ENCODE measurements at places on chromosomes 12 and 14.

- DNase-seq: no peak
Measured at GRCh38 chr14:75077794-75078193, 8.4 kb downstream of the ZC2HC1C start.

DNA sequence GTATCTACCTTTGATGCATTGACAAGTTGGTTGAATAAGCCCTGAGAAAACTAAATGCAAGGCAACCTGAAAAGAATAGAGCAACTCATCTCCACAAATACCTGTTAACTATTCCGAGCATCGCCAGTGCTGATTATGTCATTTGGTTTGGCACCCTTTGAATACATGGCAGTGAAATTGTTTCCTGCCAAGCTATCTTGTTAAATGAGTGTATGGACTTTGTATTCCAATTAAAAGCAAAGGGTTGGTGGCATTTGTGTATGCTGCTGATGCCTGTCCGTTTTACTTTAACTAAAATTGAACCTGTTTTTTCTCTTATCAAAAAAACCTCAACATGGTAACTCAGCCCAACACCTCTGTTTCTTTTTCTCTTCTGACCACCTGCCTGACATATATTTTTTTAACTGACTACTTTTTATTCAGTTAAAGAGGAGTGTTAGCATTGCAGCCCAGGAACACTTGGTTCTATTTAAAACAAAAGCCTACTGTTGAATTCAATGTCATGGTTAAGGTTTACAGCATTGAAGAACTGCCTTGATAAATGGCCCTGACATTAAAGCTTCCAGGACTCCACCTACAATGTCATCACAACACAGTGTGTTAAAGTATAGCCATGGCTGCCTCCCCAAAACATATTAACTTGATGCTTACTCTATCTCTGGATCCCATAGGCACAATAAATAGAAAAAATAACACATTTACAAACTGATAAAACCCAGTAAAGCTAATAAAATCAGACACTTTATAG, 838.3 kb upstream of the NOVA1 start:
- DNase-seq: no peak

- no peak for DNase-seq
Measured at GRCh38 chr14:100388103-100389054, 65.2 kb downstream of the SLC25A47 start.

DNA sequence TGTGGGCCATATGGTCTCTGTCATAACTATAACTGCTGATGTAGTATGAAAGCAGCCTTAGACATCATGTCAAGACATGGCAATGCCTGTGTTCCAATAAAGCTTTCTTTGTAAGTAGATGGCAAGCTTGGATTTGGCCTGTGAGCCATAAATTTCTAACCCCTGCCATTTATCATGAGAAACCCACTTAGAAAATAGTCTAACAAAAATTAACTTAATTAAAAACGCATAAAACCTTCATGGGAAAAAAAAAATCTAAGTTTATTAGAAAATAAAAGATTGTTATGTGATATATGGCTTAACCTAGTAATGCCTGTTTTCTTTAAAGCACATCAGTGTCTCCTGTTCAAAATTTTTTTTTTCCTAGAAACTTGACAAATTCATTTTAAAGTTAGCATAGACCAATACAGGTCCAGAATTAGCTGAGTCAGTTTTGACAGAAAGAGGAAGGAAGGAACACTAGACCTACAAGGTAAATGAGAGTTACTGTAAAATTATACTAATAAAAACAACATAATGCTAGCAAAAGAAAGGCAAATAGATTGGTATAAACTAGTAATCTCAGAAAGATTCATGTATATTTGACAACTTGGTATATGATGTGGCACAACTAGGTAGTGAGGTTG, 68.2 kb downstream of the USP15 start:
- DNase-seq: no peak

DNA sequence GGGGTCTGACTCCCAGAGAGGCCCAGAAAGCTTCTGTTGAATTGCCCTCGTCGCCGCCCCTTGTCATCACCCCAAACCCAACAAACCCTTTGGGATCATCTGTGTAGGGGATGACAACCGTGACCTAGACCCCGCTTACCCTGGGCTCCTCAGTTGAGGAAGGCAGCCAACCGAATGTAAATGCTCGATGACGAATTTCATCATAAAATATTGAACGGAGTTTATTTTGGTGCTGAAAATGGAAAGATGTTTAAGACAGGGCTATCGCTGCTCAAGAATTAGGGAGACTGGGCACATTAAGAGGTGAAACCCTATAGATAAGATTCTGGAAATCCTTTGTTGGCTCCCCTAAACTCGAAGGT, 512 bp downstream of the ACTR10 start:
- DNase-seq: no peak

GRCh38 chr14:20204721-20205120, 14.0 kb downstream of the OR11G2 start:
- no peak for DNase-seq

DNA sequence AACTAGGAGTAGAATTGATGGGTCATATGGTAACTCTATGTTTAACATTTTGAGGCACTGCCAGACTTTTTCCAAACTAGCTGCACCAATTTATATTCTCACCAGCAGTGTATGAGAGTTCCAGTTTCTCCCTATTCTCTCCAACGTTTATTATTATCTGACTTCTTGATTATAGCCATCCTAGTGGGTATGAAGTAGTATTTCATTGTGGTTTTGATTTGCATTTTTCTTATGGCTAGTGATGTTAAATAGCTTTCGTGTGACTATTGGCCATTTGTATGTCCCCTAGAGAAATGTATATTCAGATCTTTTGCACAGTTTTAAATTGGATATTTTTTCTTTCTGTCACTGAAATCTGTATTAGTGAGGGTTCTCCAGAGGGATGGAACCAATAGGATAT, 37.8 kb downstream of the HELB start:
- DNase-seq: no peak

- DNase-seq: no peak
Measured at GRCh38 chr12:112380663-112381405, 1.4 kb downstream of the HECTD4 start.
